ENCODE measurements at places on chromosomes 6 and 20.

GRCh38 chr6:28758046-28758817, 165.6 kb downstream of the TRIM27 start:
- no peak for DNase-seq

DNA sequence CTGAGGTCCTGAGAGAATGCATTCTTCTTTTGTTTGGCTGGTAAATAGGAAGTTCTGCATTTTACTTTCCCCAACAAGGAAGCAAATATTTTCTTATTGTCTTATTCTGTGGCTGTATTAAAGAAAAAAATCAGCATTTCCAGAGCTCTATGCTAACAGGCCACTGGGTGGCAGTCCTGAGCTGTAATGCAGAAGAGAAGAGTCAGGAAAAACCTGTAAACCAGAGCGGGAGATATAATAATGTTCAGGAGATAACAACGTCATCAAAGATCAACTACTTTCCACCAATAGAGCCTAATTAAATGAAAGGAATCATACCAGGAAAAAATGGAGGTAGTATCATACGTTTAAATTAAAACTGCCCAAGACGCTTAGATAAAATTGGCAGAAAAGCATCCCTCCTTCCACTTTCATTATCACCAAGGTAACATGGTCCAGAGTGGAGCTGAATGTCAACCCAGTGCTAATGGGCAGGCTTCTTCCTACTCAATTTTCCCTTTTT, 55.6 kb upstream of the CARMIL1 start:
- DNase-seq = peak; percentile 88

DNA sequence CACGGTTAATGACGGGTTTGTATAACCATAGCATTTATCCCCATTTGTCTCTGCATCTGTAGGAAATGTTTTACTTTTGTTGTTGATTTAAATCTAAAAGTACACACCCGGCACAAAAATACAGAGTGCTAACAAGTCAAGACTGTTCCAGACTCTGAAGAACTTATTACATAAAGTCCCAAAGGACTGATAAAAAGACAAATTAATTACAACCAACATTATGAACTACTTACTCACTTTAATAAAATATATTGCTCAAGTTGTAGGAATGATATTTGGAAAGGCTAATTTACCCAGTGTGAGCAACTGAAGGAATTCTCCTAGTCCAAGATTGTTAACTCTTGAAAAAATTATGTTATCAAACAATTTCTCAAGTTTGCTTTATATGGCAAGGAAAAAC, 115.6 kb downstream of the KIF13A start:
- DNase-seq = no peak

- no peak for DNase-seq
Observed at GRCh38 chr6:144912474-144912873, 627.3 kb downstream of the UTRN start.

DNA sequence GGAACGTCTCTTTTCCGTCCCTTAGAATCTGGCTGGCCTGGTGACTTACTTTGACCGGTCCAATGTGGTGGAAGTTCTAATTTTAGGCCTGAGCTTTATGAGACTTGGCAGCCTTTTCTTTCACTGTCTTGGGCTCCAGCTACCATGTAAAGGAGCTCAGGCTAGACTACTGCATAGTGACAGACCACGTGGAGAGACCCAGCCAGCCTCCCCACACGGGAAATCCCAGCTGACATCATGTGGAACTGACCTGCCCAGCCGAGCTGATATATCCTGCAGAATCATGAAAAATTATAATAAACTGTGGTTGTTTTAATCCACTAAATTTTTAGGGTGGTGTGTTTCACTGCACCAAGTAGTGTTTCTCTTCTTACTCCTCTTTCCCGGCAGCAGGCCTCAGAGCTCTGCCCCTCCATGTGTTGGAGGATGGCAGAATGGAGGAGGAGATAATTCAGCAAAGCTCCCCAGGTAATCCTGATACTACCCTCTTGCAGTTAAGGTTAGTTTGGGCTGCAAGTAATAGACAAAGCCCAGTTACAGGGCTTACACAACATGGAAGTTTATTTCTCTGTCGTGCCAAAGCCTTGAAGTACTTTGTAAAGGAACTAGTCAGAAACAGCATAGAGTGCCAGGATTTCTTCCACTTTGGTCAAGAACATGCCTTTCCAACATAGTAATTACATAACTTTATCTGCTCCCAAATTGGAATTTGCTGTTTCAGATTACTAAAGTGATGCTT, 87.5 kb downstream of the SH3BGRL2 start:
- DNase-seq = no peak
